ENCODE measurements at places on chromosomes 4 and X.

DNA sequence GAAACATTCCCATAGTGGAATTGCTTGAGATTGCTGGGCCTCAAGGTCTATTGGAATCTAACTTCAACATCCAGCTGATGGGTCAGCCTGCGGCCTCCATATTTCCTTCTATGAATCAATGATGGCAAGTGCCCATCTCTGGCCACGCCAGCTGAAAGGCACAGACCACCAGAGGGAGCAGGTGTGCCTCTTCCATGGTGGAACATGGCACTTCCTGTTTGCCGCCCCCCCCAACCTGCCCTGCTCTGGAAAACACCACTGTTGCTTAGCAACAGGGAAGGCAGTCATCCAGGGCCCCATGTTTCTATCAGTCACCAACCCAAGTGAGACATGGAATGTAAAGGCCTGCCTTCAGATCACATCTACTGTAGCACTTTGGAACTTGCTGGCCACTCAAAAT lies 11.6 kb downstream of the PAGE4 start:
- peak; percentile 92 for DNase-seq

GRCh38 chr4:99790796-99791617 lies 25.6 kb upstream of the DAPP1 start:
- peak; percentile 19 for DNase-seq

DNA sequence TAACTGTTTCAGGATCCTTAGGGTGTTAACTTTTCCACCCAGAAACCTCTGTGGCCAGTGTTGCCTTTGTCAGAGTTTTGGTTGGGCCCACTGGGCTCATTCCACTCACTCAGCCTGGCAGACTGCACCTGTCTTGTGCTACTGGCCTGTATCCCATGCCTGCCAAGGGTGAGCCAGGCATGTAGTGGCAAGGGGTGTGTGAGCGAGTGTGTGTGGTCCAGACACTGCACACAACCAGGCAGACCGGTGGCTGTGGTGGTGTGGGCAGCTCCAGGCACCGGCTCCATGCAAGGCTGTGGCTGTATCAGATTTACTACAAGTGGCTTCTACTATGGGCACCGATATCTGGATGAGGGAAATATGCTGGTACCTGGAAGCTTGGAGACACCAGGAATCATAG lies 394.6 kb upstream of the DMD start:
- DNase-seq = no peak

DNA sequence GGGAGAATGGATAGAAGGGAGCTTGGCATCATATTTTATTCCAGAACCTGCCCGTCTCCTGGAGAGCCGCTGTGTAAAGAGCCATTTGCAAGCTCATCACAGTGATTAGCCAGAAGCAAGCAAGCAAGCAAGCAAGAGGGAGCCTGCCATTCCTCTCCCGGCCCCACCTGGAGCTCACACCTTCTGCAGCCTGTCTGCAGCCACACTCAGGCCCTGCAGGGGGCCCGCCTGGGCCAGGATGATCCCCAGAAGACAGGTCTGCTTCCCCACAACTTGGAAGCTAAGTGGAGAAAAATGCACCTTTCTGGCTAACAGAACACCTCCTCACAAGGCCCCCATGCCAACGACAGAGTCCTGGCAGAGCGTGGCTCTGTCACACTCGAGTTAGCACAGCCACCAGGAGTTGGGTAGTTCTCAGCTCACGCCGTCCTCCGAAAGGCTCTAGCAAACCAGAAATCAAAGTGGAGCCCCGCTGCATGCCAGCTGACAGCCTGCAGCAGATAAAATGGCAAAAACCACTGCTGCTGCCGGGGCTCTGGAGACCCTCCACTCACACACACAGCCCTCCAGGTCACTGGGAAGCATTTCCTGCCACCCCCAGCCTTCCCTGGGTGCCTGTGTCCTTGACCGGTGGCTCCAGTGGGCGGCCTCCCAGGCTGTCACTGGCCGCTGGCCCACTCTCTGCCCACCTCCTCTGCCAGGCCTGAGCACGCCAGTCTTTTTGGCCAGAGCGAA lies 54.9 kb downstream of the DCTD start:
- peak; percentile 86 for DNase-seq

DNA sequence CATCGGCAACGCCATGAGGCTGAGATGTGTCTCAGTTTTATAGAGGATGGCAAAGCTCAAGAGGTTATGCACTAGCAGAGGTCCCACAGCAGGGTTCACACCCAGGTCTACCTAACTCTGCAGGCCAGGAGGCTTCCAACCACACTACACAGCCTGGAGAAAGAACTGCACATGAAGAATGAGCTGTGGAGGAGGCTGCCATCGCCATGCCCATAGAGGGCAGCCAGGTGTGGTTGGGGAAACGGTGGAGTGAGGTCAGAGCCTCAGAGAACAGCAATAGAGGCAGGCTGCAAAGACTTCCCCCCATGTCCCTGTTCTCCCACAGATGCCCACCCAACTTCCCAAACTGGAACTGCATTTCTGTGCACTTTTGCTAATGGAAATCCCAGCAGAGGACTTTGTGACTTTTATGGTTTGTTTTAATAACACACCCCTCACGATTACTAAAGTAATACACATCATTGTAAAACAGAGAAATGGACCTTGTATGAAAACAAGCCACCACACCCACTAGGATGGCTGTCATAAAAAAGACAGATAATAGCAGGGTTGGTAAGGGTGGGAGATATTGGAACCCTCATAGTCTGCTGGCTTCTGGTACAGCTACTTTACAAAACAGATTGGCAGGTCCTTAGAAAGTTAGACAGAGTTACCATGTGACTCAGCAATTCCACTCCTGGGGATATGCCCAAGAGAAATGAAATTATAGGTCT lies 58.9 kb upstream of the PROM1 start:
- DNase-seq = no peak

GRCh38 chrX:26918631-26919030 lies 544.5 kb downstream of the PPP4R3C start:
- DNase-seq = no peak

DNA sequence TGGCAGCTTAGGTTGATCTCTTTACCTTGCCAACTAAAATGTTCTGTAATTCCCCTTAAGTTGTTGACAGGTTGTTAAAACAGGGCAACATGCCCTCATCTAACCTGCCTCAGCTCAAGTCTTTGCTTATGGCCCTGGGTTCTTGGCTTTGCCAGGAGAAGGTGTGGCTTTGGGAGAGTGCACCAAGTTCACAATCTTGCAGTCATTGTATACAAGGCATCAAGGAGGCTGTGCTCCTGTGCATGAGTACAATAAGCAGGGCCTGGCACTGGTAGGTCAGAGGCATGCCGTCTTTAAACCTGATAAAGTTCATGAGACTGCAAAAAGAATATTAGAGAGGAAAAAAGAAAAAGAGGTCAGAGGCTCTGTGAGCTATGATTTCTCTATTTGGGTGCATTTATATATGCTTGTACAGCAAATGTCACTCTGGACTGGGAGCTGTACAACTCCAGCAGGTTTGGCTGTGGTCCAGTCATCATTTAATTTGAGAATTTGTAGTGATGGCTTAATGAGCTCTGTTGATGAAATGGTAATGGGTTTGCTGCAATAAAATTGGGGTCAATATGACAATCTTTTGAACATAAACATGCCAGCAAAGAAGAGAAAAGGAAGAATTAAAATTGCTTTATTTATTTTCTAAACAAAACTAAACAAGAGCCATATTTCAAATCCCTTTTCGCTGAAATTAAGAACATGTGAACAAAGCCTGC lies 30.3 kb downstream of the AREG start:
- no peak for DNase-seq

DNA sequence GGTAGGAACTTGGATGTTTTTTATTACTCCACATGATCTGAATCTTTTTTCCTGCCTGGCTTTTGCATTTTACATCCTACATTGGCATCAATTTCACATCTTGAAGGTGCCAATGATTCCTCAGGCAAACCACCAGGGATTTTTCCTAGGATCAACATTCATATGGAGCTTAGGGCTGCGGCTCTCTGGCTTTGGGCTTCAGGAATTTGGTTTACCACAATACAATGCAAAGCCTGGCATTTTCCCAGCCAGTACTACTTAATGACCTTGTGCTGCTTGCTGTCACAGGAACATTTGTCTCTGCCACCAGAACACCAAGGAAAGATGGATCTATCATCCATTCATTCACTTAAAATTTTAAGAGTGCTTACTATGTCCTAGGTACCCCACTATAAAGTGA lies 180.7 kb downstream of the PDGFC start:
- no peak for DNase-seq

DNA sequence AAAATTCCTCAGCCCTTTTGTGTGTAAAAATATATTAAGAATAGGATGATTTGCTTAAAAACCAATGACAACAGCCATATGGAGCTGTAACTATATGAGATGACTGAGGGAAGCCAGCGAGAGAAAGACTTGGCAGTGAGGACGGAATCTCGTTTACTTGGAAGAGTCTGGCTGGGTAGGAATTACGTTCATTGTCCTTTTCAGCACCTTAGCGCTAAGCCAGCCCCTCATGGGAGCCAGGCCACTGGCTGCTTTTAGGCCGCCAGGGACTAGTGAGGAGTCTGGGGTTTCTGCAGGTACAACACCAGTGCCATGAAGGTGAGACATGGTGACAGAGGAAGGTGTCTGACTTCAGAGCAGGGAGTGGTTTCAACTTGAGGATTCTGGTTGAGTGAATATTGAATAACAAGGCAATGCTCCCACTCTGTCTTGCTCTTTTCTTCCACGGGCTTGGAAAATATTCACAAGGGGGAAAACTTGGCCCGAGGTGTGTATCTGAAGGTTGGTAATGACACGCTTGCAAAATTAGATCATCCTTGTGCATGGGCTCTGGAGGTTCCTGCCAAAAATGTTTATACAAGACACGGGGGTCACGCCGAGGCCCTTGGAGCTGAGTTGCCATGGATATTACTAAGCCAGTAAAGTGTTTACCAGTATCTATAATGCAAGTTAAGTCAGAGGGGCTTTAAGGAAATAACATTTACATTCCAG lies 17.4 kb downstream of the KLF3 start:
- DNase-seq = no peak

- no peak for DNase-seq
Measured at GRCh38 chrX:9293051-9293496, 171.8 kb upstream of the TBL1X start.

DNA sequence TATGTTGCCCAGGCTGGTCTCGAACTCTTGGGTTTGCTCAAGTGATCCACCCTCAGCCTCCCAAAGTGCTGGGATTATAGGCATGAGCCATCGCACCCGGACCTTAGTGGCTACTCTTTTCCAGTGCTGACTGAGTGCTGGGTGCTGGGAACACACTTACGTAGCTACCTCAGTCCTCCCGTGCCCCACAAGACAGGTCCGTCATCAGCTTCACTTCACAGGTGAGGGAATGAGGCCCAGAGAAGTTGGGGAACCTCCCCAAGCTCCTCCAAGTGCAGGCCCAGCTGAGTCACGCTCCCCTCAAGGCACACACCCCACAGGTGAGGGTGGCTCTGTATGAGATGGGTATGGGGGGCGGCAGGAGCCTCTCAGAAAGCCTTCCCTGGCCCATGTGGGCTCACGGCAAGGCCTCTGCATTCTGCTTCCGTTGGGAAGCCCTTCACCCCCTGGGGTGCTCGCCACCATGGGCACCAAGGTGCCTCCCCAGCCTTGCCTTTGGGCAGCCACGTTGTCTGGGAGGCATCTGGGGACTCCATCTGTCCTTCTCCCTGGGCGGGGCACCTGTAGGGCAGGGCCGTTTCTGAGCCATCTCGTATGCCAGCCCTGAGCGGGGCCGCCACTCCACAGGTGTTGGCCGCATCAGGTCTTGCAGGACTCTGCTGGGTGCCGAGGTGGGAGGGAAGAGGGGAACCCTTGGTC lies 28.4 kb downstream of the NSG1 start:
- no peak for DNase-seq

GRCh38 chrX:39145859-39146258 lies 344.6 kb downstream of the MID1IP1 start:
- DNase-seq = no peak

DNA sequence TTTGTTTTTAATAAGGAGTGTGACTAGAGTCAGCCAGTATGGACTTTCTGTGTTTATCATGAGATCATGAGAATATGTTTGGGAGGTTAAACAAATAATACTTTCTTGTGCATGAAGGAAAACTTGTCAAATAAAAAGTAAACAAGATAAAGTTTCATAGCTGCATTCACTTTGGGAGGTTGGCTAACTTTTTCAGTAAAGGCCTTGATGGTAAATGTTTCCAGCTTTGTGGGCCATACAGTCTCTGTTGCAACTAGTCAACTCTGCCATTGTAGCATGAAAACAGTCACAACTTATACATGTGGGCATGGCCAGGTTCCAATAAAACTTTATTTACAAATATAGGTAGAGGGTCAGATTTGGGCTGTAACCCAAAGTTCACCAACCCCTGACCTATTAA lies 150.4 kb downstream of the MID1 start:
- DNase-seq = no peak

DNA sequence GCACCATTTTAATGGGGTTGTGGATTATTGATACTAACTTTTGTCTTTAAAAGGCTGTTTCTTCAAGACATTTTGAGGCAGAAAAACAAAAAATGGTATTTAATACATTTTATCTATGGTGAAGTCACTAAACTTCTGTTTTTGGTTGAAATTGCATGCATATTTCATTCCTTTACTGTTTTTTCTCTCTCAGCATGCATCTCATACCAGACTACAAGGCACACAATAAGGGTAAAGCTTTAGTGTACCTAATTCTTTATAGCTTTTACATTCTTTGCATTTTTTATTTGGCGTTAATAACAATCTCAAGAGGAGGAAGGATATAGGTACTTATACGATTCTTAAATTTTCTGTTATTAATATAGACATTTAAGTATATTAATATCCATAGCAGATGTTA lies 151.0 kb upstream of the DKK2 start:
- DNase-seq = no peak

DNA sequence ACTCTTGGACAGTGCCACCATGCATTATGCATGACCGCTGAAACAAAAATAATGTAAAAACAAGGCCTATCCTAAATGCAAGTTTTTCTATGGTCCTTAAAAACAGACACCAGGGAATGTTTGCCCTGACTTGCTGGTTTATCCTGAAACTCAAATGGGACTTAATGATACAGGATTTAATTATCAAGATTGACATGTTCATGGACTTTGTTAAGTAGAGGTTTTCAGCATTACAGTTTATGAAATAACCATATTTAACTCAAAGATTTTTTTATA lies 1.3 kb downstream of the NFKB1 start:
- no peak for DNase-seq

DNA sequence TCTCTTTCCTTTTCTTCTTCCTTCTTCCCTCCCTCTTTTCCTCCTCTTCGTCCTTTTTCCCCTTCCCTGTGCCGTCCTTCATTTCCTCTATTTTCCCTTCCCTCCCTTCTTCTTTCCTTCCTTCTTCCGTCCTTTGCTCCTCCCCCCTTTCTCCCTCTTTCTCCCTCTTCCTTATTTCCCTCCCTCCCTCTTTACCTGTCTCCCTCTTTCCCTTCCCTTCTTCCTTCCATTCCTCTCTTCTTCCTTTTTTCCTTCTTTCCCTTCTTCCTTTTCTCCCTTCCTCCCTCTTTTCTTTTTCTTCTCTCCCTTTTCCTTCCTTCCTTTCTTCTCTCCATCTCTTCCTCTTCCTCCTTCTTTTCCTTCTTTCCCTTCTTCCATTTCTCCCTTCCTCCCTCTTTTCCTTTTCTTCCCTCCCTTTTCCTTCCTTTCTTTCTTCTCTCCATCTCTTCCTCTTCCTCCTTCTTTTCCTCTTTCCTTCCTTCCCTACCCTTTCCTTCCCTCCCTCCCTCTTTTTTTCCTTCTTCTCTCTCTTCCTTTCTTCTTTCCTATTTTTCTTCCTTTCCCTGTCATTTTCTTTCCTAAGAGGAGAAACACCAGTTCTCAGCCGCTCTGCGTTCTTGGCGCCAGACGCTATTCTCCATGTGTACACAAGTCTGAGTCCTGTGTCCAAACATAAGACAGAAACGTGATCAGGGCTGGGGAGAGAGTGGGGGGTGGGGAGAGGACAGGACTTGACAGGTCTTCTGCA lies 597.1 kb downstream of the MID1IP1 start:
- DNase-seq = peak; percentile 44

- peak; percentile 27 for DNase-seq
Measured at GRCh38 chr4:32551943-32552342, 1831.8 kb downstream of the PCDH7 start.

All from NCI-H1092 treated with DMSO at 0.1 percent for 48 hours (cell line).